ENCODE measurements at places on chromosomes 5 and 9.

DNA sequence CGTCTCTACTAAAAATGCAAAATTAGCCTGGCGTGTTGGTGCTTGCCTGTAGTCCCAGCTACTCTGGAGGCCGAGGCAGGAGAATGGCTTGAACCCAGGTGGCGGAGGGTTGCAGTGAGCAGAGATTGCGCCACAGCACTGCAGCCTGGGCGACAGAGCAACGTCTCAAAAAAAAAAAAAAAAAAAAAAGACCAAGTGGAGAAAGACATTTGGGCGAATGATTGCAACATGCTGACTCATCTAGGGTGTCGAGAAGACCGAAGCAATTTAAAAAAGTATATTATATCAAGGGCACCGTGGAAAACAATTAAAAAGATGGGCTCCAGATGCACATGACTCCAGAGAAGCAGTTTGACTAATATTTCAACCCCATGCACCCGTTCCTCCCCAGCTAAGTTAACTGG, 9.2 kb downstream of the KLF4 start:
- no peak for DNase-seq

DNA sequence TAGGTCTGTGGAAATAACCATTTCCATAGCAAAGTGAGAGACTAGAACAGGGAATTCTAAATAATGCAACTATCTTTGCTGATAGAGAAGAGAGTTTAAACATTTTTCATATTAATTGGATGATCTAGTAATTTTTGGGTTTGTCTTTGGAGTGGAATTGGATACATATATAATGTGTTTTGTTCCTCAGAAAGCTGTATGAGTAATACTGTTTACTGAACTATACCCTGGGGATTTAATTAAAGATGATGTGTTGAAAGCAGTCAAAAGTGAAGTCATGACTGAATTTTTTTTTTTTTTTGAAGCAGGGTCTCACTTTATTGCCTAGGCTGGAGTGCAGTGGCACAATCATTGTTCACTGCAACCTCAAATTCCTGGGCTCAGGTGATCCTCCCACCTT, 17.9 kb downstream of the FER start:
- DNase-seq = no peak

DNA sequence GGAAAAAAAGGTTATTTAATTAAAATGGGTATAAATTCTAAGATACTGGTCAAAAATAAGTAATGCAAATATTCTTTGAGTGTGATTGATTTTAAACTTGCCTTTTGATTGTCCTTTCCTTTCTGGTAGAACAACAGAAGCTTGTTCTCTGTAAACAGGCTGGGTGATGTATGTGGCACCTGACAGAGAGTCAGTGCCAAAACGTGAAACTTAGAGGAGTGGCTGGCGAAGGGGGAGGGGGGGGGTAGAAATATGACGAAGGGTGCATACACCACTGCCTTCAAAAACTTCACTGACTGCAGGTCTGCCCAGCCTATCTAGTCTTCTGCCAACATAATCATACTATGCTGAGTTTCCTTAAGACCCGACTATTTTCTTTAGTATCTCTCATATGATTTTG, 629.8 kb upstream of the SEMA6A start:
- DNase-seq = no peak

- DNase-seq = no peak
These were observed 79.6 kb downstream of the NTNG2 start for GRCh38 chr9:132241483-132241839.

DNA sequence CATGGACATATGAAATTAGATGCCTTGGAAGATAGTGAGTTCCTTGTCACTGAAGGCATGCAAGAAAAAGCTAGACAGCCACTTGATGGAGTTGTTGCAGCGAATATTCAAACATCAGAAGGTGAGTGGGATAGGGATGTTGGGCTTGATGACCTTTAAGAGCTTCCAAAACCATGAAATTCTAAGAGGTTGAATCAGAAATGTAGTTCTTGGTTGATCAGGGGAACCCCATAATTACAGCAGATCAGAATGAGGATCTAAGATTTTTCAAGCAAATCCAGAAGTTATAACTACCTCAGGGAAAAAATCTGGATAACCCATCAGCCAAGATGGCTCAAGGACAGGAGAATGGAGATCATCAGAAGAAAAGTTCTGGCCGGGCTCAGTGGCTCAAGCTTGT, 244.3 kb upstream of the NR4A3 start:
- DNase-seq = no peak

- DNase-seq = peak; percentile 92
These were observed at the start of gene DBN1 for GRCh38 chr5:177473443-177474001. Gene DBN1 (minus strand): TSS chr5:177473634. CDS start chr5:177473521, 113 bp downstream.

- DNase-seq = no peak
These were observed 94.5 kb downstream of the LMNB1 start for GRCh38 chr5:126871441-126871840.

GRCh38 chr5:42912184-42912798, 100.6 kb upstream of the SELENOP start:
- no peak for DNase-seq

- no peak for DNase-seq
These were observed 89.2 kb upstream of the CAST start for GRCh38 chr5:96572864-96573512.

DNA sequence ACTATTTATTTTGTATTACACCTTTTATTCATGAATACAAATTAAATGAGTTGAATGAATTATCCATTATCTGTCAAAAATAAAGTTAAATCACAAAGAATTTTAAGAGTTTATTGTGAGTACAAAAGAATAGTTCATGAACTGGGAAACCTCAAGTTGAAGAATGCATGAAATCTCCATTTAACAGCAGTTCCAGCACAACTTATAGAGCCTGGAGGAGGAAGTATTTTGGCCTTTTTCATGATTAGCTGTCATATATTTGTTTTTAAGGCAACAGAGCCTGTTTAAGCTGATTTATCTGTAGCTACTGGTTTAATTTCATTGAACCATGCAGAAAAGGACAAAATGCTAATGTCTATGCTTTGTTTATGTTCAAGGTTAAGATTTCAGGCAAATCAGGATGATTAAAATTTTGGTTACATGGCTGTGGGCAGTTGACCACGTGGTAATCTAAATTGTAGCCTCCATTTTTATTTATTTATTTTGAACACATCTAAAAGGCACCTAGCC, 12.2 kb downstream of the SPINK1 start:
- DNase-seq = no peak

GRCh38 chr9:137972988-137973470, 95.4 kb downstream of the CACNA1B start:
- no peak for DNase-seq

DNA sequence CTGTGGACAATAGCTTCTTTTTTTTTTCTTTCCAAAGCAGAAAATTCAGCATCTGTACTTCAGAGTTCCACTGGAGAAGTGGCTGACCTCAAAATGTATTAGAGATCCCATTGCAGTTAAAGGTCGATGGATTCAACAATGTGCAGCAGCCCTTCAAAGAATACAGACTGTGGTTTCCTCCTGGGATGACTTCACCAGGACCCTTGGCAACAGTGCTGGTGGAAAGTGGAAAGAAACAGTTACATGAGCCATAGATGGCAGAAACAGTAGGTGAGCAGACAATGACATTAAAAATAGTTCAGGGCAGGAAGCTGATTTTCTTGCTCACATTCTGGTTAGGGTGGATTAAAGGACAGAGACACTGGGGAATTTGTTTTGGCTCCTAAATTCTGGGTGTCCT, 62.4 kb downstream of the SLC28A3 start:
- DNase-seq = no peak

GRCh38 chr5:138872841-138873465, 2.2 kb downstream of the LRRTM2 start:
- DNase-seq = no peak

DNA sequence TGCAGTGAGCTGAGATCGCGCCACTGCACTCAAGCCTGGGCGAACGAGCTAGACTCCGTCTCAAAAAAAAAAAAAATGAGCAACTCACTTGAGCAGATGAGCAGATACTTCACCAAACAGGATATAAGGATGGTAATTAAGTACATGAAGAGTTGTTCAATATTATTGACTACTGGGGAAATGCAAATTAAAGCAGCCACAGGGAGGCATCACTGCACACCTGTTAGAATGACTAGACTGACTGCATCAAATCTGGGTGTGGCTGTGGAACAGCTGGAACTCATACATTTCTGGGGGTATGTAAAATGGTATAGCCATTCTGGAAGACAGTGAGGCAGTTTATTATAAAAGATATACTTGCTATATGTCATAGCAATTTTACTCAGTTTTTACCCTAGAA, 93.0 kb downstream of the WNK2 start:
- DNase-seq = no peak

- DNase-seq = no peak
These were observed 20.1 kb downstream of the C5orf58 start for GRCh38 chr5:170252720-170253350.

DNA sequence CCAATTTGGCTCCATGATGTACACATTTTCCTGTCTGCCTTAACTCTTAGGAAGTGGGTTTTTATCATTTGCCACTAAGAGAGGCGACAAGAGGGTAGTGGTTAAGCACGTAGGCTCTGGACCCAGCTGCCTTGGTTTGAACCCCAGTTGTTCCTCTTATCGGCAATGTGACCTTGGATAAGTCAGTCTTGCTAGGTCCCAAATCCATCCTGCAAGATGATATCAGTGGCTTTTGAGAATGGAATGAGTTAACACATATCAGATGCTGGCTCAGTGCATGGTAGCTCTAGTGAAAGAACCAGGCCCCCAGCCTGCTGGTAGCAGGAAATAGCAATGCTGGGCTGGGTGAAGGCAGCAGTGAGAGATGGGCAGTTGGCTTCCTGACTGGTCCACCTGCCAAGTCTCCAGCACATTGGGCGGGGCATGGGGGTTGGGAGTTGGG, 72.5 kb downstream of the STK10 start:
- DNase-seq = no peak

DNA sequence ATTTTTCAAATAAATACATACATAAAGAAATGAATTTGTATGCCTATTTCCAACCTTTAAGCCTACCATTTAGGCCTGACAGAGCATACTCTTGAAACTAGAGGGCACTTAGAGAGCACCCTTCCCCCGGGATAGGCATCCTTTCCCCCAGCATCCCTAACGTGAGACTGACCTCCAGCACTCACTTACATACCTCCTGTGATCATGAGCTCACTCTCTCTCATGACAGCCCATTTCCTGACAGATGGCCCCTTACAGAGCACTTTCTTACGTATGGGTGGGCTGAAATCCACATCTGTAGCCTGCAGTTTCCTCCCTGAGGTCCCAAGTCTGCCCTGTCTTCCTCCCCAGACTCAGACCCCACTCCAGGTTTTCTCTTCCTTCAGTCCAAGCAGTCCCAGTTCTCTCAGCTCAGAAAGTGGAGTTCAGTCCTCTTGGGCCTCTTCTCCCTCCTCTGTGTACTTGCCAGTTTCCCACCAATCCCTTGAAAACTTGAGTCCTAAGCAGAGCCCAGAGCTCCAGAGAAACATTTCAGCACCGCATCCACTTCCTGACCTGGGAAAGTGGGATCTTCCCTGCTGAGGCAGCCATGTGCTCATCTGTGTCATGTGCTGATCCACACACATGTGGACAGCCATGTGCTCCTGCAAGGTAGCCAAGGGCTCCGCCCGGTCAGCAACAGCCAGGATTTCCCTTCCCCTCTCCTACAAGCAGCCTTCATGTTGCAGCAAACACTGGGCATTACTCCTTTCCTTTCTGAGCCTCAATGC, 2.2 kb upstream of the CDX1 start:
- DNase-seq = no peak

DNA sequence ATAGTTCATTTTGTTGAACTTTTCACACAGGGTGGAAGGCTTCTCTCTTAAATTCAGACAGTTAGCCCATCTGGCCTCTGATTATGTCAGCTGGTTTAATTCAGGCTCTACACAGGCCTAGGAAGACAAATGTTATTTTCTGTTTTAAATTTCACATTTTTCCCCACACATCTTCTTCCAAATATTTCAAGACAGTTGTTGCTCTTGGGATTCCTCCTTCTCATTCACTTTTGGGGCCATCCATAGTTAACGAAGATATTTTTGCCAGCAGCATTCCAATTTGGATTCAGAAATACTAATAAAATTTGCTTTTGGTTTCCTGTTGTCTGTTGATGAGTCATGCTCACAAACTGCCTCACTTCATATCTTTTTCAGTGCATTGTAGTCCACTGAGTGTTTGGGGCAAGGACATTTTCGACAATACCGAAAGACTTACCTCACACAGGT, 475.4 kb downstream of the DMAC1 start:
- no peak for DNase-seq

GRCh38 chr5:135913713-135914626, 18.3 kb upstream of the IL9 start:
- DNase-seq = no peak

DNA sequence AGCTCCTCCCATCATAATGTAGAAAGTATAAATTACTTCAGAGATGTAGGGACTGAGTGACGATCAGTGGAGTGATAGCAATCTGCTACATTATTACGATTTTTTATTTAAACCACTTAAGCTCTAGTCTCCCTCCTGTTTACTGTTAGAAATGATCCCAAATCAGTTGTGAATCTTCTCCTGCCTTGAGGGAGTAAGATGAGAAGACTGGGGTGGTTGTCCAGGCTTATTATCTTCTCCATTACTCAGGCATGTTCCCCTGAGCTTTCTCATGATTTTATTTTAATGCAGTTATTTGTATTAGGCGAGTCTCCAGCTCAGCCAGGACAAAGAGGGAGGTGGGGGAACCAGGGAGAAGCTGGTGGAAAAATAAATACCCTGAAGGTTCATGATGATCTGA, 48.2 kb upstream of the CTNNA1 start:
- no peak for DNase-seq

- DNase-seq = no peak
These were observed 5.7 kb downstream of the MTRR start for GRCh38 chr5:7874639-7875038.

GRCh38 chr5:67879620-67880510, 335.7 kb upstream of the PIK3R1 start:
- no peak for DNase-seq

DNA sequence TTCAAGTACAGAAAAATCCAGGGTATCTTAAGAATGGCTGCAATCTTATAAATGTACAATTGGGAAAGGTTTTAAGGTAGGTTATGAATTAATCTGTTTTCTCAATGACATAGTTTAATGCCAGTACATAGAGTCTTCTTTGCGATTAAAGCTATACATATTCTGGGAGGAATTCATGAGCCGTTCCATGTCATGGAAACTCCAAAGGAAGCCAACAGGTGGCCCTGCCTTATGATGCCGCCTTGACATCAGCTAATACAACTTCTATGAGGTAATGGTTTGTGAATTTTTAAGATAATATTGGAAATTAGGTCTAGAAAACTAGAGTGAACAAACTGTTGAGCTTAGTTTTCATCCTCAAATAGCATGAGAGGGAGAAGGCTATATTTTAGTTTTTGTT, 713.4 kb downstream of the EFNA5 start:
- DNase-seq = no peak

DNA sequence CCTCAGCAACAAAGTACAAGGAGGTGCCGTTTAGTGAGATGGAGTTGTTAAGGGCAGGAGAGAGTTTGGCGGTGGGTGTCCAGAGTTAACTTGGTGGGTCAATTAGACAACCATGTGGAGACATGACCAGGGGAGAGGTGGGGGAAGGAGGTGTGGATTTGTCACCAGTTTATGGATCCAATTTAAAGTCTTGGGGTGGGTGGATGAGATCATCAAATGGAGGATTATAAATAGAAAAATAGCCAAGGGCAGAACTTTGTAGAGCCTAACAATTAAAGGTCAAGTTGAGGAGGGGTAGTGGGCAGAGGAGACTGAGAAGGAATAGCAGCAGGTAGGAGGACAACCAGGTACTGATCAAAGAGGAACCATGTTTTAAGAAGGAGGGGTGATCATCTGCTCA, 108.7 kb upstream of the IL12B start:
- DNase-seq = no peak

- DNase-seq = no peak
These were observed 27.0 kb upstream of the NSMF start for GRCh38 chr9:137486141-137486490.
